ENCODE measurements at places on chromosomes 6 and 20.
A peak's percentile ranks its signal among the peaks of the same experiment; 100 is the strongest.

DNA sequence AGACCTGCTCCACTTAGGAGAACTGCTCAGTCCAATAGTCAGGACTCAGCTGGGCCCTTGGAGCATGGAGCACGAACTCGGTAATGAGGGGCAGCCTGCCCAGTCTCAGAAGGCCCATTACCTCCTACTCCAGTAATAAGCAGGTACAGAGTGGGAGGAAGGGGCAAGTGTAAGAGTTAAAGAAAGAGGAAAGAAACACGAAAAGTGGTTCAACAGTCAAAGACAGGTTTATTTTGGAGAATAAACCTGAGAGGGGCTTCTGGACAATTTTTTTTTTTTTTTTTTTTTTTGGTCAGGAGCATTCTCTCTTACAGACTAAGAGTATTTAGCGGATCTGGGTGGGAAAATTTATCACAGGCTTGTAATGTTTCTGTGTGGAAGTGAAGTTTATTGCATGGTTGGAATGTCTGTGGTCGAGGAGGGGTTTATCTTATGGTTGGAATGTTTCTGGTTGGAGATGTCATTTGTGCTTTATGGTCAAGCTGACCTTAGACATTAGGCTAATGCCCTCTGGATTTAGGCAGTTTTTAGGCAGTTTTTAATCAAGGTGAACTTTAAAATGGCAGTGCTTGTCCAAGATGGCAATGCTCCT lies 340.1 kb downstream of the BCKDHB start:
- DNase-seq: no peak

DNA sequence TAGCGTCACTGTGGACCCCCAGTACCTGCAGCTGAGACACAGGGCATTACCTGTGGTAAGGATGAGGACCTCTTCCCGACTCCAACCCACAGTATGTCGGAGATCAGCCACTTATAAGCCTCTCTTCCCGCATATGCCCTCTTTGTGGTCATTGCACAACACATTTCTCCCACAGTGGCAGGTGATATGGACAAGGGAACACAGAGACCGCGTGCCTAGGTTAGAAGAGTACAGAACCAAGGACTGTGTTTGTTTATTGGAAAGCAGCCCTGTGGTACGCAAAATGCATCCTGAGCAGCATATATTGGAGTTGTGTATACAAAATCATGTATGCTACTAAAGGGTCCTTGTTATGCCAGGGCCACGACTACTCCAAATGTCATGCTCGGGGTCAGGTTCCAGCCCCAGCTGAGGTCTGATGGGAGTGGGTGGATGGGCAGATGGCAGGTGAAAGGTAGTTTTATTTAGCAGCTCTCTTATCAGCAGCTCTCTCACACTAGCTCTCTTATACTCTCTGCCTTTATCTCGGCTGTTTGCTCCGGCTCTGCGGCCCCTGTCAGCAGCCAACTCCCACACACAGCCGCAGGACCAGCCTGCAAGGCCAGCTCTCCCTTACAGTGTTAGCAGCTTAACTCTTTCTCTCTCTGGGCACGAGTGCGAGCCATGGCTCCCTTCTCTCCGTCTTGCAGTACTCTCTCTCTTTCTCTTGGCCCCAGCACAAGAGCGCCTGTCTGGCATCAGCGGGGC lies 569.0 kb downstream of the KIF16B start:
- DNase-seq: no peak

DNA sequence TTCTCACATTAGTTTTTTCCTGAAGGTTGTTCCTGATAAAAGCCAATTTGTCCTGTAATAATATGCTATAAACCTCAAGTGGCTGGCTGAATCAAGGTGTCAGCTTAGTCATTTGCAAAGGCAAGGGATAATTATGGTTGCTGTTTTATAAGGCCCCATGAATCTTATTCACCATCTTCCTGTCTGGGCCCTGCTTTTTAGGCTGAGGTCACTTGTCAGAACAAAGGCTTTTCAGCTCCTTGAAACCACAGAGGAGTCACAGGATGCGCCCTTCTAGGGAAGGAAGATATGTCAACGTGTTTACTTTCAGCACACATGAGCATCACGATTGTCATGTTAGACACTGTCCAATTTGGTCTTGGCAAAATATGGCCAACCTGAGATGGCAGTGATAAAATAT lies 64.8 kb upstream of the NAA20 start:
- DNase-seq: no peak

DNA sequence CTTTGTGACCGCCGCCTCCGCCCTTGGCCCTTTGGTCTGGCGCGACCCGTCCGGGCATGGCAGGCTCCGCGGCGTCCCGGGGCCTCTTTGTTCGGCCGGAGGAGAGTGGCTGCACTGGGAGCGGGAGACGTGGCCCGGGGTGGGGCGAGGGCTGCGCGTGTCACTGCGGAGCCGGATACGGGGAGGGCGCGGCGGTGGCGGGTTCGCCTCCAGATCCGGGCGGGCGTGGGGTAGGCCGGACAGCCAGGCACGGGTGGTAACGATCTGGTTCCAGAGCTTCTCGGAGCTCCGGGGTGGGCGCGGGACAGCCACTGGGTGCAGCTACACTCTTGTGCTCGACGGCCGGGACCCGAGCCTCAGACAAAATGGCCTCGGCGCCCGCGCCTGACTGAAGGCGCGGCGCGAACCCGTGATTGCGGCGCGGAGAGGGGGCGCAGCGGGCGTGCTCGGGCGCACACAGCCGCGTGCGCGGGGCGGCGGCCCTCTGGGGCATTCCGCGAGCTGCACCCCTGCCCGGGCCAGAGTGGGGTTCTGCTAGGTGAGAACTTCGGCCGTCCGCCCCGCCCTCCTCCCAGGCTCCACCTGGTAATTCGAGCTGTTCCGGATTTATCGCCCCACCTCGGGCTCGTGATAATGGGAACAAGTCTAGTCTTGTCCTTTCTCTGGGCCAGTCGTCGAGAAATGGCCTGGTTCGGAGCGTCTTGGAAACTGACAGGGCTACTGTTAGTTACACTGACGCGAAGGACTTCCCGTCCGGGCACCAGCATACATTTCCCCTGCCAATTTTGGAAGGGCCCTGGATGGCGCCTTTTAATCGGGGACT lies 1.0 kb downstream of the LOC128125822 start:
- DNase-seq: peak; percentile 83

- no peak for DNase-seq
Observed at GRCh38 chr6:85017352-85017751, 253.0 kb upstream of the TBX18 start.

DNA sequence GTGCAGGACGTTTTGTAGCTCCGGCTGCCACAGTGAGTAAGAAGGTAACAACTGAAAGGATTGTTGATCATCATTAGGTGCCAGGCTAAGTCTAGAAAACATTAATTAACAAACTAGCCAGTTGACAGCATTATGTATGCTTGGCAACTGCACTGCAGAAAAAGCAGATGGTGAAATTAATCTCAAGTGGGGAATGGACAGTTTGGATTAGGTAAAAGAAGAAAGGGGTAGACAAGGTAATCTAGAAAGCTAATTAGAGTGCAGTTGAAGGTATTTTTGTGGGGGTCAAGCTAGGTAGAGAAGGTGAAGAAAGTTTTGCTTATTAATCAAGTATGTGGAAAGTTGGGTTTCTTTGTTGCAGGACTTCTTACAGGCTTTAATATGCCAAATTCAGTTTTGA lies 69.7 kb upstream of the HINT3 start:
- DNase-seq: no peak

GRCh38 chr6:139291813-139292619 lies at the start of gene TXLNB:
Gene TXLNB (minus strand): TSS chr6:139291998. CDS start chr6:139288899, 3,099 bp downstream.
- peak; percentile 71 for DNase-seq

DNA sequence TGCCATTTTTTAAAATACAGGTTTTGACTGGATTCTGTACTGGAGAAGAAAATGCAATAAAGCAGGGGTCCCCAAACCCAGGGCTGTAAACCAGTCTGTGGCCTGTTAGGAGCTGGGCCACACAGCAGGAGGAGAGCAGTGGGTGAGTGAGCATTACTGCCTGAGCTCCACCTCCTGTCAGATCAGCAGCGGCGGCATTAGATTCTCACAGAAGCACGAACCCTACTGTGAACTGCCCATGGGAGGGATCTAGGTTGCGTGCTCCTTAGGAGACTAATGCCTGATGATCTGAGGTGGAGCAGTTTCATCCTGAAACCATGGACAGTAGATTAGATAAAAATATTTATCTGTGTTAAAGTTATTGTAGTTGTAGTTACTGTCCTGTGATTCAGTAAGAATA lies 21.1 kb upstream of the FBXO9 start:
- peak; percentile 55 for DNase-seq

GRCh38 chr6:167141667-167142432 lies 15.9 kb downstream of the GPR31 start:
- peak; percentile 71 for DNase-seq

- no peak for DNase-seq
Observed at GRCh38 chr6:89357390-89357789, 4.9 kb upstream of the UBE2J1 start.
